AG10803 (cell line): ENCODE measurements at places on chromosomes 1 and 21.
A peak's percentile ranks its signal among the peaks of the same experiment; 100 is the strongest.

- DNase-seq = no peak
These were observed 21.3 kb downstream of the TMCC2 start for GRCh38 chr1:205248793-205249601.

DNA sequence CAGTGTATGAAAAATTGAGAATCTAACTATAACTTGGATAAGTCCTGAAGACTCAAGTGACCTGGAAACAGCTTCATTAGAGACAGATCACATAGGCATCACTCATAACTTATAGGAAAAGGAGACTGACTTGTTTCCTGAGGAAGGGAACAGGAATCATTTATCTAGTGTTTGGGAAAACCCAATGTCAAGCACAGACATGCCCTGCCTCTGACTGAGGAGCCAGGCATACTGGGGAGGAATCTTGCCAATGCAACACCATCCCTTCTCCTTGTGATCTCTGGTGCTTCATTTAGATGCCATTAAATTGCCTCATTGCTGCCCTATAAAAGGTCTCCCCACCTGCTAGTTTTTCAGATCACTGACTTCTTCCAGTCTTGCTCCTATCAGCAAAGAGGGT lies 10.3 kb downstream of the LCE4A start:
- DNase-seq = no peak

DNA sequence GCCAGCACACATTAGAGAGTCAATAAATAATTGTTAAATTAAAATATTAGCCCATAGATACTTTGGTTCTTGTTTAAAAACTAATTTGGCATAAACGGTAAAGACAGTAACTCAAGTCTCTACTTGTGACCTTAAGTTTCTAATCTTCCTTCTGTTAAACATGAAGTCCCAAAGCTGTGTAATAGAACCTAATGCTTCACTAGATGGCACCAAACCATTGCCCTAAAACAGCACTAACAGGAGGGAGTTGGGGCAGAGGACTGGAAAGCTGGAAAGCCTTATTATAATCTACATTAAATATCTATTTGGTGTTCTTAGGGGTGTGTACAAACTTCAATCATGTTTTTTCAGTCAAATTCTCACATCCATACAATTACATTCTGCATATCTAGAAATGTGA lies 176.7 kb downstream of the OLFM3 start:
- peak; percentile 9 for DNase-seq

DNA sequence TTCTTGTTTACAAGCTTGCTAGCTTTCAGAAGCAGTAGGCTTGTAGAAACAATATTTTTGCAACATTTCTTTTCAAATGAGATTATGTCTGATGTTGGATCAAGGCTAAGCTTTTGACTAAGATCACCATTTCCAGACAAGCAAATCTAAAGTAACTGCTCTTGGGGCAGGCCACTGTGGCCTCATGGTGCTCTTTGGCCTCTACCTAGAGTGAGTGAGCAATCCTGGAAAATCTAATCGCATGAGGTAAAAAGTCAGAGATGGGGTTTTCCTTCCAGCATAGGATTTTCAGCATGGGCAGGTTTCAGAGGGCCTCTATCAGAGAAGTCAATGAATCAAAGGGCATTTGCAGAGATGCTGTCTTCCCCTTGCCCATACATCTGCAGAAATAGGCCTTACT lies 331.9 kb downstream of the OMA1 start:
- DNase-seq = no peak

DNA sequence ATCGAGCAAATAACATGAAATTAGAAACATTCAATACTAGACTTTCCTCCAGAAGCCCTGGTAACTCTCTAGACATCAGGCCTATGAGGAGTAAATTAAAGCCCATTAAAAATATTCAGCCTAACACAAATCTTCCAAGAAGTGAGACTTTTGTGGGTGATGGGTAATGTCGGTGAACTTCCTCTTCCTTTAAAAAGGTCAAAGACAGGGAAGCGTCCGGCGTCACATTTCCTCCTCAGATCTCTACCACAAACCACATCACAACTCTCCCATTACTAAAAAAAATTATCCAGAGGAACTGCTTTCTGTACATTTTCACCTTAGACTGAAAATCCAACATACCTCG lies 1.4 kb downstream of the EIF4G3 start:
- peak; percentile 42 for DNase-seq

GRCh38 chr21:25487046-25487594 lies 120.2 kb downstream of the MRPL39 start:
- DNase-seq = peak; percentile 6

DNA sequence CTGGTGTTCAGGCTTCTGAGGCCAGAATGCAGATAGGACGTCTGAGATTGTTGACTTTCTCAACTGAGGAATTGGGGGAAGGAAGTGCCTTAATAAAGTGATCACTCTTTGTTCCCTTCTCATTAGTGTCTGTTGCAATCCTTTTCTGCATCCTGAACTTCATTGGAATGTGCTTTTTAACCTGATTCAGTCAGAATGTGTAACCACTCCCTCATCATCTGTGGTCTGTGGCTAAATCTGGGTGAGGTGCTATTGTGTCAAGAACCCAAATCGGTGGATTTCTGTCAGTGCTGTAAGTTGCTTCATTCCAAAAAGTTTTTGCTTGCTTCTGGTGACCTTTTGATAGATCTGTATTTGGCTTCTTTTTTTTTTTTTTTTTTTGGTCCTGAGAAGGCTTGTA lies 38.2 kb downstream of the ARID1A start:
- peak; percentile 96 for DNase-seq

GRCh38 chr1:108747898-108748297 lies 1.4 kb downstream of the STXBP3 start:
- DNase-seq = no peak

DNA sequence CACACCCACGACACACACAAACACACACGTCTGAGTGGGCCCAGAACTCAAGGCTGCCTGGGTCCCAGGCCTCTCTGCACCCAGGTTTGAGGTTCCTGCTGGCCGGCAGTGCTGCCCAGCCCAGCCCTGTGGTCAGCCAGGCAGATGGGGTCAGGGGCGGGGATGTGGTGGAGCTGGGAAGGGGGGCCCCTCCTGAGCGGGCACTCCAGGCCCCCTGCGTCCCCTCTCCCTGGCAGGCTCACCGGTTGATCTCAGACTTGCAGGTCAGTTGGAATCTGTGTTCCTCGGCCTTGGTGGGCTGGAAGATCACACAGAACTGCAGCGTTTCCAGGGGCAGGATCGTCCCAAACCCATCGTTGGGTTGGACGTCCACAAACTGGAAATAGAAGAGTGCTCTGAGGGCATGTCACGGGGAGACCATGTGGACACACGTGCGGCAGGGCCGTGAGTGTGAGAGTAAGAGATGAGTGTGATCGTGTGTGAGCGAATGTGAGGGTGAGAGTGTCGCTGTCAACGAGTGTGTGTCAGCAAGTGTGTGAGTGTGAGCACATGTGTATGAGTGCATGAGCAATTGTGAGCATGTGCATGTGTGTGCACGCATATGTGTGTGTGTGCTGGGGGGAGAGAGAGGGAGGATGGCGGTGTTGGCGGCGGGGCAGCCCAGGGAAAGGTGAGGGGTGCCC lies 19.7 kb upstream of the TMEM52 start:
- DNase-seq = no peak

GRCh38 chr1:172629638-172630037 lies 29.3 kb upstream of the FASLG start:
- DNase-seq = no peak

DNA sequence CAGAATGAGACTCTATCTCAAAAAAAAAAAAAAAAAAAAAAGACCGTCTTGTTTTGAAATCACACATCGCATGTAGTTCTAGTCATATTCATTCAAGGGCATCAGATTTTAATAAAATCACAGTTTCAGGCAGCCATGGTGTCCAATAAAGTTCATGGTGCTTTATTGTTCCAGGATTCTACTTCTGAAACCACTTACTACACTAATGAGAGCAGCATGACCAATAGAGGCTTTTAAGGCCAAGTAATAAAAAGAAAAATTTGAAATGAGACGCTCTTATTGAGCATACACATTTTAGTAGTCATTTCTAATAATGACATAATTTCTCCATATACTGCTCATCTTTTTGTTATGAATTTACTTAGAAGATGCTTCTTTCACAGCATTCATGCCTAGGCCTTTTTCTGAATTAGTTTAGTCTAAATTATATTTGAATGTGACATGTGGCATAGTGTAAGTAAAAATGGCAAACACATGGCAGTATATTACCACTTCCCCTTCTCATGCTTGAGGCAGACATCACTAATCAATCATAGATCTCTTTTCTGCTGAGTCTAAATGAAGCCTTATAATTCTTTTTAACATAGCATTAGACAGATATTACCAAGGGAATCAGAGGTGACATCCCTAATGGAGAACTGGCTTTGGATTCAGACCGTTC lies 18.5 kb downstream of the NTMT2 start:
- peak; percentile 36 for DNase-seq
